ENCODE measurements at places on chromosomes 2 and 18.

DNA sequence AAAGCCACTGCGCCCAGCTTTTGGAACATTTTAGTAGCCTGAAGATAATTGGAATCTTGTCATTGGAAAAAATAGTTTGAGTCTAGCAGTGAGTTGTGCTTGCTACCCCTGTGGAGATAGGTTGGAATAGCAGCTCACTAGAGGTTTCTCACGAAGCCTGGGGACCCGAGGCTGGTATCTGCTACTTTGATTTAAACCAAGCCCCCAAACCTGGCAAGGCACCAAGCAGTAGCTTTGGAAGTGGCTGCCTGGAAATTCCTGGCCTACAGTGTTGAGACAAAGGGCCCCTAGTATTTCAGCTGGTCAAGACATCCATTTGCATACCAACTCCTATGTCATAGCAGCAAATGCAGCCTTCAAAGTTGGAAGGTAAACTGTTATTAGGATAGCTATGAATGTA is 42.1 kb downstream of the NOP58 start:
- DNase-seq: peak; percentile 34

GRCh38 chr2:222576171-222577081 is 79.5 kb downstream of the FARSB start:
- DNase-seq: no peak

DNA sequence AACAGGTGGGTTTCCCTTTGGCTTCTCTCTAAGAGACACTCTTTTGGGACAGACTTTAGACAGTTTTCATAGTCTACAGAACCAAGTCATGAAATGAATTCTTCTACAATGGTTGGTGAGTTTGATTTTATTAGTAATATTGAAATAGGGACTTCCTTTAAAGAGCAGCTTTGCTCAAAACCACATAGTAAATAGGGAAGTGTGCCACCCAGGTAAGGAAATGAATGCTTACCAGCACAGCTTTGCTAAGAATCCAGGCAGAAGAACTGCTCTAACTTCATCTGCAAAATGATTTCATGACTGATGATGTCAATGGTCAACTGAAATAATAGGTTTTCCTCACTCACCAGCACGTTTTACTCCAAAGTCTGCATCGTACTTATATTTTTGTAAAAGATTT is 89.2 kb downstream of the NYAP2 start:
- no peak for DNase-seq

GRCh38 chr2:224646242-224646846 is 61.2 kb upstream of the CUL3 start:
- peak; percentile 40 for DNase-seq

DNA sequence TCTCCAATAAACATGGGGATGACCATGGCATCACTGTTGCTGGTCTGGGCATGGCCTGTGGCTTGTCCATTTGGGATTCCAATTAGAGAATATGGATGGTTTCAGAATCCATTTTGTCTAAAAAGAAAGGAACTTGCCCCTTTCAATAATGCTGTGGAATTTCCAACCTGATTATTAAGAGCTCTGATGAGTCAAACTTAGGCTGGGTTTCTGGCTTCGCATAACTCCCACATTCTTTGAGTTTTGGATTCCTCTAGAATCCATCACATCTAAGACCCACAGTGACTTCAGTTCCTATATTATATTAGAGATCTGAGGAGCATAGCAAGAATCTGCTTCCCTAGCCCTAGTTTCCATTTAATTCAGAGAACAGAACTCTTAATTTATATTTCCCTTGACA is 531.5 kb downstream of the TNS1 start:
- no peak for DNase-seq

DNA sequence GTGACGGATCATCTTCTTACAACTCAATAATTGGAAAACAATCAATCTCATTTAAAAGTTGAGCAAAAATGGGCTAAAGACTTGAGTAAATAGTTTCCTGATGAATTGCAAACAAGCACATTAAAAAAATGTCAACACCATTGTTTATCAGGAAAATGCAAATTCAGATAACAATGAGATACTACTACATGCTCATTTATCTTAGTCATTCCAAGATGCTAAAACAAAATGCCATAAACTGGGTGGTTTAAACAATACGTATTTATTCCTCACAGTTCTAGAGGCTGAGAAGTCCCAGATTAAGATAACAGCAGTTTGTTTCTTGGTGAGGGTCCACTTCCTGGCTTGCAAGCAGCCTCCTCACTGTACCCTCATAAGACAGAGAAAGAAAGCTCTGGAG is 359.6 kb downstream of the NR4A2 start:
- DNase-seq: no peak

GRCh38 chr2:179877601-179878364 is 16.4 kb upstream of the ZNF385B start:
- no peak for DNase-seq

DNA sequence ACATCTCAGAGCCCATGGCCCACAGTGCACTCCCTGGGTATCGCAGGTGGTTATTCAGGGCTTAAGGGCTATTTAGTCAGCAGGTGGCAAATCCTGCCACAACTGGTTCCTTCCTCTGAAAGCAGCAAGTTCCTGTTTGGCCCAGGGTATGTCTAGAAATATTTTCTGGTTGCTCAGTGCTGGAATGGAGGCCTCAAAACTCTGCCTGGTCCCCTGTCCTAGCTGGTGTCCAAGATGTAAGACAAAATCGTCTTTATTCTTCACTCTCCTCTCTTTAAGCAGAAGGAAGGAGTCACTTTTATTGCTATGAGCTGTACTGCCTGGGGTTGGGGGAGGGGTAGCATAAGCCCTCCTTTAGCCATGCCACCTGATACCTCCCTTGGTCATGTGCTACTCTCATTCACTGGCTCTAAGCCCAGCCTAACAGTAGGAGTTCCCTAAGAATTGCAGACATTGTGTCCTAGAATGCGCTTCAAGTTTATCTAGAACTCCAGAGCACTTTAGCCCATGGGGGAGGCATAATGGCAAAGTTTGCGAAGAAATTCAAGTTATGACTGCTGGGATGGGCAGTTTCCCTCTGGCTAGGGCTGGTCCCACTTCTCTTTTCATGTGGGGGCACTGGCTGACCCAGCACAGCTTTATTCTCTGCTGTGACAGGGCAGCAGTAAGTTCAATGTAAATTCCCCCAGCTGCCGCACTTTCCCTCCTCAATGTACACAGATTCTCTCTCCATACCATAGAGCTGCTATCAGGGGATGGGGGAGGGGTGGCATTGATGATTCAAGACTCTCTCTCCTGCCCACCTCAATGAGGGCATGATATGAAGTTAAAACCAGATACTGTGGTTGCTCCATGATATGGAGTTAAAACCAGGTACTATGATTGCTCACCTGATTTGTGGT is 27.1 kb upstream of the CWC22 start:
- DNase-seq: no peak

- DNase-seq: peak; percentile 21
These were observed 5.6 kb upstream of the ESPNL start for GRCh38 chr2:238094438-238095022.

DNA sequence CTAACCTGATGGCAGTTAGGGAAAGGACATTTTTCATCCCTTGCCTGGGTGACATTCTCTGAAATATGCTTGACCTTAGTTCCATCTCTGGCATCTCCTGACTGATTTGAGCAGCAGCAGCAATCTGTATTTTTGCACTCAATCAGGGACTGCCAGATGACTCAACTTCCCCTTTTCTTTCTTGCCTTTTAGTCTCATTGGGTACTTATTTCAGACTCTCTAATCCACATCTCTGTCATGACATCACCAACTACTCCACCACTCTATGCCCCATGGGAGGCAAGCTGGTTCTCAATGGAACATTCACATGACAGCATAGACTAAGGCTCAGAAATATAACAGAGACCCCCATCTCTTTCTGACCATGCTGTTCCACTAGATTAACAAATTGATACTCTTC is 254.2 kb downstream of the RIT2 start:
- DNase-seq: no peak

GRCh38 chr18:3660739-3661515 is 211.0 kb downstream of the TGIF1 start:
- no peak for DNase-seq

GRCh38 chr2:30569946-30570345 is 122.9 kb downstream of the LCLAT1 start:
- DNase-seq: no peak

GRCh38 chr18:30852541-30852940 is 190.0 kb downstream of the DSC3 start:
- no peak for DNase-seq

DNA sequence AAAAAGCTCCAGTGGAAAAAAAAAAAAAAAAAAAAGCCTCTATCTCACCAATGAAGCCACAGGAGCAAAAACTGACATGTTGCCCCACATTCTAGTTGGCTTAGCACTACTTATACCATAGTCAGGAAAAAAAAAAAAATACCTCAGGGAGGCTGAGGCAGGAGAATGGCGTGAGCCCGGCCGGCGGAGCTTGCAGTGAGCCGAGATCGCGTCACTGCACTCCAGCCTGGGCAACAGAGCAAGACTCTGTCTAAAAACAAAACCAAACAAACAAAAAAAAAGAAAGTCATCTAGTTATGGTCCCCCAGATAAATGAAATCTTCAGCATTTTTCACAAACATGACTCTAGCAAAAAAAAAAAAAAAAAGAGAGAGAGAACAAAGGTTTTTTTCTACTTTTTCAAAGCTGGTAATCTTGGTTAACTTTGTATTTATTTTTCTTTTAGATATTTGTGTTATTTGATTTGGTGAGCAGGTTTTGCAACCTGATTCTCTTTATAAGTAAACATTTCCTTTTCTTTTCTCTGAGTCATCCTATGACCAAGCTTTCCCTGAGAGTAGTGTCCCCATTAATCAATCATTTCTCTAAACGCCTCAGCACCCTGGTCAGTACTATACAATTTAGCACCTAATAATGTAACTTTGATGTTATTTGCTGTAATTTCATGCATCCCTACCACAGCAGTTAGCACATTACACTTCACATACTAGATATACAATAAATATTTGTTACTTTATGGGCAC is 273.7 kb upstream of the PIK3C3 start:
- DNase-seq: no peak

DNA sequence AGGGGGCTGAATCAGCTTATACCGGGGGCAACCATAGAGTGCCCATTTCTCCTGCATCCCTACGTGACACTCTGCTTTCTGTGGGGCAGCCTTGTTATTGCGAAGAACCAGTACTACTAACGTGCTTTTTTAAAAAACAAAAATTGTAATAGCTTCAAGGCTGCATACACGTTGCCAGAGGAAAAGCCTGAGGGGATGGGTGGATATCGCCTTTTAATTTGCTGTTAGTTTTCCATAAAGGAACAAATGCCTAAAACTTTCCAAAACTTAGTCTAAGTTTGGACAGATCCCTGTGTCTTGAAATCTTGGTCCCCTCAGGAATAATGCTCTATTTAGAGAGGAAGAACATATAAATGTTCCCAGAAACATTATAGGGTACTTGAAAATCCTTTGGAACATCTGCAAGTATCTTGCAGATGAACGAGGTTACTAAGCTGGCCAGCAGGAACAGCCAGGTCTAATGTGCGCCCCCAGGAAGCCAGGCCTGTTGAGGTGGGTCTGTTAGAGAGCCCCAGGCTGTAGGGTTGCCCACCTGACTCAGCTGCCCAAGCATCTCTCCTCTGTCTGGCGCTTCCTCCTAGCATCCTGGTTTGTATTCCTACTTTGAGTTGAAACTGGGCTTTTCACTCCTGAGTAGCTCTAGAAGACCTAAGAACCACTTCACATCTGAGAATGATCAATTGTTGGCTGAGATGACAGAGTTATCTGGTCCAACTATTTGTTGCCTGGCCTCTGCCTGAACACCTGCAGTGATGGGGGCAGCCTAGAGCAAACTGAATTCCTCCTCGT is 96.9 kb downstream of the TGOLN2 start:
- DNase-seq: no peak

DNA sequence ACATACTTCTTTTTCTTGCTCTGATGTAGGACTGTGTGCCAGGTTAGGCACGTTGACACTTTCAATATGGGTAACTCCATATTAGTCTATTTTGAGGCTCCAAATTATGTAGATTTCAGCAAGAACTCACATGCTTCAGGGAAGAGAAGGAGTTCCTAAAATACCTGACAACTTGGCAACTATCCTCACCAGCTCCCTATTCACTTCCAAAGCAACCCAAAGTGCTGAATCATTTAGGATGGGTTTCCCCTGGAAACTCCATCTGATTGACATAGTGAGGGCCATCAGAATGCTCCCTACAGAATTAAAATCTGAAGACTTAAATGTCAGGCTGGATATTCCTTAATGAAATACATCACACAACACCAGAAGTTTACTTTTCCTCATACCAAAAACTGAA is 32.5 kb upstream of the NFU1 start:
- DNase-seq: no peak

DNA sequence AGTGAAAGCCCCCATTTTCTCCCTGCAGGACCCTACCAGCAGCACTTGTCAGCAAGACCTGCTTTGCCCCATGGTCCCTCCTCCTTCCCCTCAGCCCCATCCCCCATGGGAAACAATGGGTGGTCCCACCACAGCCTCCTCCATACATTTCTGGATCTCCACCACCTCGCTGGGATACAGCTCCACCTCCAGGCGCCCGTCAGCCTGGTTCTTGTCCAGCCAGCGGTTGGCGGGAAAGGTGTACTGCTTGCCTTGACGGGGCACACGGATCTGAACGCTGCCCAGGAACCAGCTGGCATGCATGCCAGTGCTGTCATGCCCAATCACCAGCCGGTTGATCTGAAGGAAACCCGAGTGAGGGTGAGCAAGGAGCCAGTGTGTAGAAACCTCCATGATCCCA is 90.9 kb downstream of the LOXHD1 start:
- DNase-seq: peak; percentile 26

- no peak for DNase-seq
These were observed 170.7 kb upstream of the CRIM1 start for GRCh38 chr2:36184848-36185247.

DNA sequence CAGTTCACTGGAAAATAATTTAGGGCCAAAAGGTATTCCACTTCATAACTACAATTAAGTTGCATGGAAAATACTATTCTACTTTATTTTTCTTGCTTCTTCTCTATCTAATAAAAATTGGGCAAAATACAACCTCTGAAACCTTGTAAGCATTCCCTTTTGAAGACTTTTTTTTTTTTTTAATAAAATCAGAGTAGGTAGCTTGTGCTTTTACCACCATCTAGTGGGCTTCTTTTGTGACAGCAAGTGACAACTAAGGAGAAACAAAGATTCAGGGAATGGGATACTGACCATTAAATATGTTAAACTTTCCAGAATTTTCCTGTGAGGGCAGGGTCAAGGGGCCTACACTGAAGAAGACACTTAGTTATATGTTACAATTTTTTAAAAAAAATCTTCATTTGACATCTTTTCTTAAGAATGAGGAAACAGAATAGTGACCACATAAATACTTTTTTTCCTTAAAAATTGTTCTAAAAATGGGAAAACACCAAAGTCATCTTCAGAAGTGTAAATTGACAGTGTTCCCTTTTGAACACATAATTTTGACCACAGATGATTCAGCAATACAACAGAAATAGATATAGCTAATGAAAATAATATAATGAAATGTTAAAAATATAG is 1183.2 kb upstream of the ACVR2A start:
- DNase-seq: peak; percentile 15

DNA sequence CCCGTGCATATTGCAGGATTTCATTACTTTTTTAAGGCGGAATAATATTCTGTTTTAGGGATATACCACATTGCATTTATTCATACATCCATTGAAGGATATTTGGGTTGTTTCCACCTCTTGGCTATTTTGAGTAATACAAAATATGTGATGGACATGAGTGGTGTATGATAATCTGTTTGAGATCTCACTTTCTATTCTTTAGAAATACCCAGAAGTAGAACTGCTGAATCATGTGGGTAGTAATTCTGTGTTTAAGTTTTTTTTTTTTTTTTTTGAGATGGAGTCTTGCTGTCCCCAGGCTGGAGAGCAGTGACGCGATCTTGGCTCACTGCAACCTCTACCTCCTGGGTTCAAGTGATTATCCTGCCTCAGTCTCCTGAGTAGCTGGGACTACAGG is 201.4 kb downstream of the NYAP2 start:
- DNase-seq: no peak

Measured in D341Med (cell line).